Glomerular endothelial cell (primary cell): ENCODE measurements at places on chromosomes 1 and 21. TPM values are rescaled to one million over a fixed set of nuclear protein-coding genes. Genes with fewer than 3 reads are reported as not detected.

The RXFP4 gene
- not detected in 2 replicates for total RNA-seq

The MROH9 gene
- not detected in 2 replicates for total RNA-seq

The GUCA2A gene
- not detected in 2 replicates for total RNA-seq

The SUMO3 gene
- 59.8 and 79.2 TPM in 2 replicates for total RNA-seq

The HSD11B1 gene
- not detected in 2 replicates for total RNA-seq

- no peak for DNase-seq
These were observed 496.1 kb downstream of the PTPRU start for GRCh38 chr1:29732453-29732852.

- no peak for DNase-seq
These were observed 717.3 kb downstream of the MATN1 start for GRCh38 chr1:30005972-30006619.

DNA sequence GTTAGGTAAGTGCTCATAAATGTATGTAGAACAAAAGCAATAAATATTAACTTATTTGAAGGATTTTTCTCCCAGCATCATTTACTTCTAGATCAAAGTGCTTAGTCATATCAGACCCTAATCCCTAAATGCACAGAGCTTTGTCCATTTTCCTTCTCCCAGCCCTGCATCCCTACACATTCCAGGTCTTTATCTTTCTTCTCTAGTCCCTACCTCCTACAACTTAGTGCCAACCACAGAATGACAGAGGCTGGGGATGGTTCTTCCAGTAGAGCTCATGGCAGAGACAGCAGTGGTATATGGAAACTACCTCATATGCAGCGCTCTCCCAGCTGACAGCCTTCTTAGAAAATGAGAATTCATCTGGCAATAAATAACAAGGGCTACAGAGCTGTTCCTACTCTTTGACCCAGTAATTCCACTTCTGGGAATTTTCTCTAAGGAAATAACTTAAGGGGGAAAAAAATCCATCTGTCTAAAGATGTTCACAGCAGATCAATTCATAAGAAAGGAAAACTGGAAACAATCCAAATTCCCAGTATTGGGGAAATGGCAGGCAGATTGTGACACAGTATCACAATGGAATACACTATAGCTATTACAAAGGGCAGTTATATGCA lies 62.9 kb upstream of the ROR1 start:
- no peak for DNase-seq

GRCh38 chr1:117061986-117062415 lies 1.9 kb downstream of the TTF2 start:
- no peak for DNase-seq

DNA sequence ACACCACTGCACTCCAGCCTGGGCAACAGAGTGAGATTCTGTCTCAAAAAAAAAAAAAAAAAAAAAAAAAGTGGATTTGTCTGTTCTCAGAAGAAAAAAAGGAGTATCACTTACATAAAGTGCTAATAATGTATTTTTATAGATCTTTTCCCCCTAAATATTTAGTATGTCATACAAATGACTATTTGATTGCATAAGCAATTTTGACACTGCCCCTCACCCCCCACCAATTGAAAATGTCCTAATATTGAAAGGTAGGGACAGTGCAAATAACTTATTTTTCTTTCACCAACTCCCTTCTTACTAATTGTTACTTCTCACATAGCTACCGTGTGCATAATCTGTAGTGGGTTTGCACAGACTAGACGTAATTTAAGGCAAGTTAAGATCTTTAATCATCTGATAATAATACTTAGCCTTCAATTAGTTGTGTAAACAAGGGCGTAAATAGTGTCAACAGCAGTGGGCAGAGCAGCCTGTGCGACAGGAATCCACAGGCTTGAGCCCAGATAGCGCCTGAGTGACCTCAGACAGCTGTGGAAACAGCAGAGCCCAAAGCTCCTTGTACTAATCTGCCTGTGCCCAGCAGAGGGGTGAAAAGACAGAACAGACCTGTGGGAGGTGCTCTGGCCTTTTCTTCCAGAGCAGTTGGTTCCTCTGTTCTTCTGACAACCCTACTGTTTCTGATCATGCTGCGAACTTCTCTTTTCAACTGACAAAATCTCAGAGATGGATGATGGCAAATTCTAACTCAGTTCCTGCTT lies 4.5 kb upstream of the IER5 start:
- no peak for DNase-seq

GRCh38 chr1:113654883-113655282 lies 104.4 kb downstream of the PHTF1 start:
- DNase-seq, result no peak

GRCh38 chr21:39882839-39883195 lies 15.6 kb downstream of the PCP4 start:
- DNase-seq, result no peak

DNA sequence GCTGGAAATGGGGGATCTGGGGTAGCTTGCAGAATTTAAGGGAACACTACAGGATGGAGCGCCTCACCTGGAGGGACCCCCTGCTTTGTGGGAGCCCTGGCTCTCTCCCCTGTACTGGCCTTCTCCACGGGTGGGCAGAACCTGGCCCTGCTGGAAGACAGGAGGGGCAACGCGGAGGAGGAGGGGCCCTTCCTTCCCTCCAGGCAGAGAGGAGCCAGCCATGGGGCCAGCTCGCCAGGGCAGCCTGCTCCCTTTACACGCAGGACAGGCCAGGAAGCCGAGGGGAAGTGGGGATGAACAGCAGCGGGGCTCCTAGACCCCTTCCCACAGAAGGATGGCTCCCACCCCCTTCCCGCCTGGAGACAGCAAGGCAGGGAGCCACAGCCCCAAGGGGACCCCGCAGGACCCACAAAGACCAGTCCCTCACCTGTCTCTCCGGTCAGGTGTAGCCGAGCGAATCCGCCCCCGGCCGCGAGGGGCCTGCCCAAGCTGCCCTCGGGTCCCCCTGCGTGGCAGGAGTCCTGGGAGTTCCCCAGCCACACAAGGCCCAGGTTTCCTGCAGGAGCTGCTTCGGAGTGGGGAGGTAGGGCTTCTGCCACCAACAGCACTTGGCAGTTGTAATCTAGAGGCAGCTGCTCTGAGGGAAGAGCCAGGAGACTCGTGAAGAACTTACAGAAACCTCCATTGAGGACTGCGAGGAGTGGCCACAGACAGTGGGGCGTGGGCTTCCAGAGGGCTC lies 1.6 kb upstream of the SLC19A1 start:
- no peak for DNase-seq

- DNase-seq, result no peak
These were observed 16.5 kb upstream of the PIGV start for GRCh38 chr1:26771285-26771642.

DNA sequence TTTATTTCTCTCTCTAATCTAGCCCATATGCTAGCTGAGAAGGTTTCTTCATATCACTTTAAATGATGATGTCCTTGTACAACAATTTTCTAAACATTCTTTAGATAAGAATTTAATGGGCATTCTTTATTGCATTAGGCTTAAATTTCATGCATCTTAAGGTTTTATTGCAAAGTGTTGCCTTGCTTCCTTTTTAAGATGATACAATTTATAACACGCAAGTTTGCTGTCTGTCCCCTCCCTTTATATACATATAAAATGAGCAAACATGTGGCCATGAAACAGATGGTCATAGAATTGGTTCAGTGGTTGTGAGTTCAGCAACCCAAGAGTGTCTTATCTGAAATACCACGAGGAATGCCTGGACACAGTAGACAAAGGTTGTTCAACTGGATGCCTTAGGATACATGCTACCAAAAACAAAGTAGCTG lies 12.1 kb downstream of the NBPF3 start:
- no peak for DNase-seq
